ENCODE measurements at places on chromosomes 16 and 17.
A peak's percentile ranks its signal among the peaks of the same experiment; 100 is the strongest.

DNA sequence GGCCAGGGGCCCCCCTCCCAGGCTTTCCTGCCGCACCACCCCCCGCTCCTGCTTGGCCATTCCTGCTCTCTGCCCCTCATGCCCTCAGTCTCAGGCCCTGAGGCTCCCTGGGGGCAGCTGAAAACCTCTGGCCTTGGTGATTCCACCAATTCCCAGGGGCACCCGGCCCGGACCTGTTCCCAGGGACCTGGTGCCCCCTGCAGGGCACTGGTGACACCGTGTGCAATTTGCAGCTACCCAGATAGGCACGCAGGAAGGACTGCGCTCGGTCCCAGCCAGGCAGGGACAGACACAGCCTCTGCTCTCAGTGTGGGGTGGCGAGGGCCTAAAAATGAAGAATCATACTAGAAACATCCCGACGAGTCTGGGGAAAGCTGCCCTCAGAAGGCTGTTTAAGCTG lies 13.4 kb downstream of the WFDC1 start:
- no peak for DNase-seq

GRCh38 chr17:29008591-29008990 lies 2.8 kb upstream of the SEZ6 start:
- DNase-seq: no peak

- DNase-seq: no peak
Measured at GRCh38 chr17:36070427-36070826, 6.4 kb downstream of the CCL18 start.

- DNase-seq: no peak
Measured at GRCh38 chr17:78484271-78485246, 92.6 kb downstream of the DNAH17 start.

GRCh38 chr17:79618383-79619067 lies 7.7 kb upstream of the RBFOX3 start:
- DNase-seq: peak; percentile 44

GRCh38 chr17:76351526-76352071 lies 2.1 kb downstream of the PRPSAP1 start:
- DNase-seq: no peak

DNA sequence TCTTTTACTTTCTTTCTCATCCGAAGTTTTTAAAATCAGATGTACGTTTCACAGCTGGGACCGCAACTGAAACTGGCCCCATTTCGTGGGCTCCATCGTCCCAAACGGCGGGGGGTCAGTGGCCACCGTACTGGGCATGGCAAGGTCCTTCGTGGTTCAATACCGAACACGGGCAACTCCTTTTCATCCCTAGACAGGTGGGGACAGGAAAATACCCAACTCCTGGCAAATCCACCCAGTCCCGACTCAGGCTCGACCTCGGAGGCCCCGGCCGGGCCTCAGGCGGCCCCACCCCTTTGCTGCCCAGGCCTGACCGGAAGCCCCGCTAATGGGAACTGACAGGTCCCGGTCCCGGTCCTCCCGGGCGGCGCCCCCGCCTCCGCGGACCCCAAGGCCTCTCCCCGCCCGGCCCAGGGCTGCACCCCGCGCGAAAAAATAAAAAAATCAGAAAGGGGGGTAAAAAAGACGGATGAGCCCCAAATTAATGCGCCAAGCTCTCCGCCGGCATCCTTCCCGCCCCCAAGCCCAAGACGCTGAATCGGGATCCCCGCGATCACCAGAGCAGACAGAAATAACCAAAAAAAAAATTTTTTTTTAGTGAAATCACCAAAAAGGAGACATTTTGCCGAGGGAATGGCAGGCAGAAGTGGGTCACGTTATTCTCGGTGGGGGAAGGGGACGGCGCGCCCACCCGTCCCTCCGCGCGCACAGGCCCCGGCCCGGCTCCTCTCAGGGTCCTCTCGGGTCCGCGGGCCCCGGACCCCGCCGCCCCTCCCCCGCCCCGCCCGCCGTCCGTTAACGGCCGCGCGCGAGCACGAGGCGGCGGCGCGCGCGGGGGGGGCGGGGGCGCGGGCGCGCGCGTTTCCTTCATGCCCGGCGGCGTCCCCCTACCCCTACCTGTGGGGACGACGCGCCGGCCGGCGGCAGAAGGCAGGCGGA lies 562 bp downstream of the ZC3H7A start:
- DNase-seq: peak; percentile 82

GRCh38 chr17:30921544-30922196 lies at the start of gene ADAP2:
Gene ADAP2 (plus strand): TSS chr17:30921945. CDS start chr17:30922015, 70 bp downstream.
- peak; percentile 70 for DNase-seq

- DNase-seq: no peak
Measured at GRCh38 chr16:77963185-77964044, 58.9 kb upstream of the CLEC3A start.

GRCh38 chr17:34637548-34638525 lies 58.5 kb downstream of the TMEM132E start:
- peak; percentile 87 for DNase-seq

GRCh38 chr16:75392906-75393305 lies 40.4 kb downstream of the CFDP1 start:
- no peak for DNase-seq

DNA sequence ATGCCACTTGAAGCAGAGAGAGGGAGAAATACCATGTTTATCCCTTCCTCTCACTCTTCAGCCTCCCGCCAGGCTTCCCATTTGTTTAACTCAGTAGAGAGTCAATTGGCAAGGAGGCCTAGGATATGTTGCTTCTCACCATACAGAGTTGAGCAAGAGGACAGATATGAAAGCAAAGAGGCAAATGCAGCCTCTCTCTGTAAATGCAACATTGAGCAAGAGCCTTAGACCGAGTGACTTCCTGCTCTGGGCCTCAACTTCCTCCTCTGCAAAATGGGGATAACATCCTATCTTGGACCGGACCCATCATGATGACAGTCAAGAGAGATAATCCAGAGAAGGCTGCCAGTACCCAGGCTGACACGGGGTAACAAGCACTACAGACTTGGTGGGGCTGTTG lies 36.8 kb downstream of the SOCS1 start:
- no peak for DNase-seq

GRCh38 chr16:73616770-73617169 lies 568.8 kb upstream of the ZFHX3 start:
- DNase-seq: no peak

DNA sequence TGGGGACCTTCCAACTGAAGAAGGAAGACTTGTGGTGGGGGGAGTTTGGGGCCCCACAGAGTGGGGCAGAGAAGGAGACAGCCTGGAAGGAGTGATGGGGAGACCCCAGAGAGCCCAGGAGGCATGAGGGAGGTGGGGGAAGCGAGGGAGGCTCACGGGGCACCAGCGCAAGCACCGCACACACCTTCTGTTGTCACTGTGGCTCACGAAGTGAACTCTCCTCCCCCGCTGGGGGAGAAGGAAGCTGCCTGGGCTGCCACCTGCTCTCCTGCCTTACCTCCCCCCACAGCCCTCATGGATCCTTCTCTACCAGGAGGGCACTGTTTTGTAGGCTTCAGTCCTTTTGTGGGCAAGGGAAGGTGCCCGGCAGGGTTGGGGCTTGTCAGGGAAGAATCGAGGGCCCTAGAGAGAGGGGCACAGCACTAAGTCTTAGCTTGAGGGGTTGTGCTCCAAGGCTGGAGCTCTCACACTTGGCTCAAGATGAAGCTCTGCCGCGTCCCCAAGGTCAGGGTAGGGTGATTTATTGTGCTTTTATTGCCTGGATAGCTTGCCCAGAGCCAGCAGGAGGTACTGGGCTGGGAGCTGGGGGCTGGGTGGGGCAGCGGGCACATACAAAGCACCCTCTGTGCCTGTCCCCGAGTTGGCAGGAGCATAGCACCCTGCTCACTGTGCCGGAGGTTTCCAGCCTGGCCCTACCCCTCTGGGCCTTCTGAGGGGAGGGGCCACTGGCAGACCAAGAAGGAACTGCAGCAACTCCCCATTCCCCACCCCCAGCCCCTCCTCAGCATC lies 4.6 kb upstream of the STARD3 start:
- no peak for DNase-seq
